ENCODE measurements at places on chromosomes 2 and 18.

DNA sequence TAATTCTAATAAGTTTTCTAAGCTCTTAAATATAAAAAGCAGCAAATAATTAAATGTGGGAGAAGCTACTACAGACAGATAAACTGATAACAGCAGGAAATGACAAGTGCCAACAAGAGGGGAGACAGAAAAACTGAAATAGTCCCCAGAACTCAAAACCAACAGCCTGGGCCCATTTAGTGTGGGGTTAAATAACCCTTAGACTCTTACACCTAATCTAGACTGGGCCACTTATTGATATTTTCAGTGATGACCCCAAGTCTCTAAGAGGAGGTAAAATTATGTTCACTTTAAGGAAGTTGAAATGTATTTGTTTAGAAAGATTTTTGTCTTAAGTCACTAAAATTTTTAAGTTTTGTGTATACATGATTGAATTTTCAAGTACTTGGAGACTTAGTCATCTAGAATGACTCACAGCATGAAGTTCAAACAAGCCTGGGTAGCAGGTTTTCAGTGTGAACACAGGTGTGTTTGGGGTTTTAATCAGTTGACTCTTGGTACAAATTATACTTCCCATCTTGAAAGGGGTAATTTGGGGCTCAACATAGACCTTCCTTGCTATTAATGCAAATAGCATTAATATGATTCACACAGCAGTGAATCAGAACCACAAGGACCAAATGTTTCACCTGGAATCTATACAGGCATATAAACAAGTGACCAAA is 54.9 kb upstream of the MYO3B start:
- DNase-seq = peak; percentile 26

DNA sequence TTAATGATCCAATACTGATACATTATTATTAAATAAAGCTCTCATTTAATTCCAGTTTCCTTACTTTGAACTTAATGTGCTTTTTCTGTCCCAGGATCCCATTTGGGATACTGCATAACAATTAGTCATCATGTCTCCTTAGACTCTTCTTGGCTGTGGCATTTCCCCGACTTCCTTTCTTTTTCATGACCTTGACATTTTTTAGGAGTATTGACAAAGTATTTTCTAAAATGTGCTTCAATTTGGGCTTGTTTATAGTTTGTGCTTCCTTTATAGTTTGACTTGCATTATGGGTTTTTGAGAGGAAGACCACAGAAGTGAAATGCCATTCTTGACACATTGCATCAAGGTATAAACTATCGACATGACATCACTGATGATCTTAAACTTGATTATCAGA is 46.1 kb upstream of the KIF5C start:
- no peak for DNase-seq

GRCh38 chr2:165573534-165574461 is 104.3 kb downstream of the CSRNP3 start:
- DNase-seq = no peak

- DNase-seq = no peak
These were observed 95.0 kb downstream of the TGFA start for GRCh38 chr2:70458661-70459060.

GRCh38 chr2:138187221-138187620 is 222.9 kb downstream of the HNMT start:
- no peak for DNase-seq

DNA sequence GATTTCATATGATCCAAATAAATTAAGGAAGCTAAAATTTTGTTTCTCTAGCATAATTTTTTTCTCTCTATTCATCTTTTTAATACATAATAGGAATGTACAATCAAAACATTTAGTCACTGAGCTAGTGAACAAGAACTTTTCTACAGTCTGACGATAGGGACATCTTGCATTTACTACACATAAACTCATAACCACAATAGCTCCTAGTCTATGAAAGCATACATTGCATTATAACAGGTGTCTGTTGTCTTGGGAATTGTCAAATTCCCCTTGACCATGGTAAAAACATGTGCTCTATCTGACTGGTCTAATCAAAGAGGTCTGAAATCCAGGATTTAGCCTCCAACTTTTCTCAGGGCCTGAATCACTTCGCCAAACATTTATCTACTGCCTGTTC is 144.8 kb downstream of the FAM124B start:
- DNase-seq = no peak

DNA sequence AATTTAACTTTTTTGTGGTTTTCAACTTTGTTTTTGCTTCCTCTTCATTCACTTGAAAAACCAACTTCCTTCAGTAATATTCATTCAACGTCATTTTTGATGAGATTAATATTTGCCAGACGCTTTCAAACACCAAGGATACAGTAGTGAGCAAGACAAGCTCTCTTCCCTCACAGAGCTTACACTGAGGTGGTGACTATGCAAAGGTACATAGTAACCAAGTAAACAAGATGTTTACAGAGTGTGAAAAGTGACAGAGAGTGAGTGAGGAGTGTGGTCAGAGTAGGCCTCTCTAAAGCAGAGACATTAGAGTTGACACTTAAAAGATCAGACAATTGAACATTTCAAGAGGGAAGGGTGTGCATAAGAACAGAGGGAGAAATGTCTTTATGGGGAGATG is 155.5 kb downstream of the TMEM247 start:
- DNase-seq = no peak

- no peak for DNase-seq
These were observed 125.1 kb upstream of the EPAS1 start for GRCh38 chr2:46171996-46172546.

DNA sequence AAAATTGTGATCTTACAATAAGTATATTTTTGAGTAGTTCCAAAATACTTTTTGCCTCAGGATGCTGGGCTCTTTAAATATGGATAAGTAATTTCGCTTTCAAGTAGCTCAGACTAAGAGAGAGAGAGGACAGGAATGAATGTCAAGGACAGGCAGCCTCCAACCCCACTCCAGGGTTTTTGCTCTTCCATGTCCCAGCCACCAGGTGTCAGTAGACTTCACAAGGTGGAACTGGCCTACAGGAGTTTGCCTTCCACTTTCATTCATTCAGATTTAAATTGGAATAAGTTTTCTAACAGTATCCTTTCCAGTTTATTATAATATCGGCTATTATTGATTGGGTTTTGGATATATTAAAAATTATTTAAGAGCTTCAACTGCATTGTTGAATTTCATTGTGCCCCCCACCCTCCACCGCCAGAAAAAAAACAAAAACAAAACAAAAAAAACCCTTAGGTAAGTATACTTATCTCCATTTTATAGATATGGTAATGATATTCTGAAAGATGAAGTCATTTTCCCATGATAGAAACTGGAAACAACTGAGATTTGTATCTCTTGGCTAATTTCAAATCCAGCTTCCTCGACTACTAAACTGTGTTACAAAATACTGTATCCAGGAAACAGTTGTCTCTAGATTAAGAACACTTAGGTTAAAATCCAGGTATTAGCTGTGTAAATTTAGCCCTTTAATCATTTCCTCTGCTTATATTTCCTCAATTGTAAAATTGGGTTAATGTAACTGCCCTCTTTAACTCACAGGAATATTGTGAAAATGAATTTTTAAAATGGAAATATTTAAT is 793.1 kb downstream of the ERBB4 start:
- DNase-seq = peak; percentile 57

GRCh38 chr18:9685615-9685890 is 22.5 kb upstream of the RAB31 start:
- DNase-seq = no peak

- DNase-seq = no peak
These were observed 255.8 kb downstream of the ERBB4 start for GRCh38 chr2:212282671-212283261.

DNA sequence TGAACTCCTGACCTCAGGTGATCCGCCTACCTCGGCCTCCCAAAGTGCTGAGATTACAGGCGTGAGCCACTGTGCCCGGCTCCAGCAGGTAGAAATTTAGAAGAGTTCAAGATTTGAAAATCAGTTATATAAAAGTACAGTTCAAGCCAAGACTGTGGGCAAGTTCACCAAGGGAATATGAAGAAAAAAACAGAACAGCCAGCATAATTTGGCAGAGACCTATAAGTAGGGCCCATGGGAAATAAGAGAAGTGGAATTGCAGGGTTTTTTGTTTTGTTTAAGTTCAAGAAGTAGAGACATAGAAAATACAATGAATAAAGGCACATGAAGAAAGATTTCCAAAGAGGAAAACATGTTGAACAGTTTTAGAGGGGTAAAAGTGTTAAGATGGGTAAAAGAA is 57.9 kb downstream of the BAZ2B start:
- no peak for DNase-seq

GRCh38 chr2:121348128-121348740 is 63.2 kb upstream of the TFCP2L1 start:
- no peak for DNase-seq

DNA sequence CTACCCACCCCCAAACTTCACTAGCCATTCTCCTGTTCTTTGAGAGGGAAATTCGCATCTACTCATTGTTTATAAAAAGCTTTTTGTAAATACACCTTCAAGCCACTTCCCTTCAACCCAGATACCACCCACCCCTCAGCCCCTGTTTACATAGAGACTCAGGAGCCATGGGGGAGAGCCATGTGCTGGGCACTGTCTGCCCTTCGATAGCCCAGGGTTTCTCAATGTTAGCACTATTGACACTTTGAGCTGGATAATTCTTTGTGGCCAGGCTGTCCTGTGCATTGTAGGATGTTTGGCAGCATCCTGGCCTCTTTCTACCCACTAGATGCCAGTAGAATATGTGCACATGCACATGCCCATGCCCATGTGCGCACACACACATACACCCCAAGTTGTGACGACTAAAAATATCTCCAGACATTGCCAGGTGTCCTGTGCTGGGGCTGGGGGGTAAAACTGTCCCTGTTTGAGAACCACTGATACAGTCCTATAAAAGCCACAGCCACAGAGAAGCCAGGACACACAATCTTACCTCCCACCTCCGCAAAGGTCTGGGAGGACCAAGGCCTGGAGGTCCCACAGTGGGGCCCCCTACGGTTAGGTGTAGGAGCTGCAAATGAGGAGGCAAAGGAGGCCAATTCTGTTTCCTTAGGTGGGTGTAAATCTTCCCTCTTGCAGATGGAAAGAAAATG is 44.5 kb upstream of the ASPRV1 start:
- DNase-seq = no peak

GRCh38 chr2:43727634-43728014 is 46.2 kb upstream of the DYNC2LI1 start:
- DNase-seq = no peak

DNA sequence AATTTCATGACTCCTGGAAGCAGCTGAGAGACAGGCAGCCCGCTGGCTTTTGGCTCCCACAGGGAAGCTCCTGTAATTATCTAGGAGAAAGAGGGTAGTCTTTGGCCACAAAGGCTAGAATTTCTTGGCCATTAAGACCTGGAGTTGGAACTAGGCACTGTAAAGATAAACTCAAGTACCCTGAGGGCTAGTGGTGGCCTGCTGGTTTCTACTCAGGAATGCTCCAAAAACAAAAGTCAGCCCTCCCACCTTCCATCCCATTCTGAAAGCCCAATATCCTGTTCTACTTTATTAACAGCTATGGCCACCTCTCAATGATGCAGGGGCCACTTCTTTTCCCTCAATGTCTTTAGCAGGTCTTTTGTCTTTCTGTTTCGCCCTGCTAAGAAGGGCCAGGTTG is 34.0 kb upstream of the CYP26B1 start:
- no peak for DNase-seq

DNA sequence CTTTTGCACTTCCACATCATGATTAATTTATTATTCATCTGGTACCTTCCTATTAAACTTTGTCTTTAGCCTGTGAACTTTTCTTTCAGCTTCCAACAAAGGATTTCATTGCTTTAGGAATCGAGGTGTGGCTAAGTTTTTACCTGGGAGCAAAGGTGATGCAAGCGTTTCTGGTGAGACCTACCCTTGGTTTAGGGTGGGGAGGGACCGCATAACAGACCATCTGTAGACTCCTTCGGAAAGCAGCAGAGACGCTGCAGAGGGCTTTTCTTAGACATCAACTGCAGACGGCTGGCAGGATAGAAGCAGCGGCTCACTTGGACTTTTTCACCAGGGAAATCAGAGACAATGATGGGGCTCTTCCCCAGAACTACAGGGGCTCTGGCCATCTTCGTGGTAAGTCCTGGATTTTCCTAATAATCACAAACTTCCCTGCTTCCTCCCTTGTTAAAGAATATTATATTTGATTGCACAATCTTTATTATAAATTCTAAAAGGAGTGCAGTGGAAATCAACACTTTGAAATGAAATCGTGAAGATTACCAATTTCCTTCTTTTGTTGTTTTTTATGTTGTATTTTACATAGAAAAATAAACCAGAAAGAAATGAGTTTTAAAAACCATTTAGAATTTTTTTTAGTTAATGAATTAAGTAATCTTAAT is at the start of gene DSG3:
DSG3 (plus strand) TSS at position 212 of the 662 bp plus-strand sequence; CDS start at position 349, 137 bp downstream.
- no peak for DNase-seq

DNA sequence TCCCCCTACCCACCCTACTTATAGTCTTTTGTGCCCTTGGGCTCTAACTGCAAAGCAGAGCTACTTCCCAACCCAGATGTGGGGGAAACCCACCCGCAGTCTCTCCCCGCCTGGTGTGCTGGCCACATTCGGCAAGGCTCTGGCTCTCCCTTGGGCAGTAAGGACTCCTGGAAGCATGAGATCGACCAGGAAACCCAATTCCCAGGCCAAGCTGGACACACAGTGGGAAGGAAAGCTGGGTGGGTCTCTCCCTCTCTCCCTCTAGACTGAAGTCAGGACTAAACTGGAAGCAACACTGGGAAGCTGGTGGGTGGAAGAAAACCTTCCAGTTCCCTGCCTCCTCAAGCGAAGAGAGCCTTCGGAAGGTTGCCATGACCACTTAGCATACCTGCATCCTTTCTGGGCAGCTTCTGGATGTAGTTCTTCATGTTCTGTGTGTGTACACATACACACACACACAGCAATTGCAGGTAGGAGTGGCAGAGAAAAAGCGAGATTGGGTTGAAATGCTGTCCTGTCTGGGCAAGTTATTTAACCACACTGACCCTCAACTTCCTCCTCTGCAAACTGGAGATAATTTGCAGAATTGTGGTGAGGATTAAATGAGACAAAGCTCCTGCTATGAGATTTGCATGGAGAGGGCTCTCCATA is 33.9 kb downstream of the ZBTB7C start:
- DNase-seq = no peak

- DNase-seq = no peak
These were observed 304.1 kb downstream of the TNS1 start for GRCh38 chr2:217698691-217699090.
